ENCODE measurements at places on chromosomes 6 and 20. TPM values are rescaled to one million over a fixed set of nuclear protein-coding genes. Genes with fewer than 3 reads are reported as not detected.

- no peak for DNase-seq
These were observed 237.4 kb downstream of the PTPRK start for GRCh38 chr6:128282961-128283360.

The MDFI gene
- 32.6 TPM for total RNA-seq

DNA sequence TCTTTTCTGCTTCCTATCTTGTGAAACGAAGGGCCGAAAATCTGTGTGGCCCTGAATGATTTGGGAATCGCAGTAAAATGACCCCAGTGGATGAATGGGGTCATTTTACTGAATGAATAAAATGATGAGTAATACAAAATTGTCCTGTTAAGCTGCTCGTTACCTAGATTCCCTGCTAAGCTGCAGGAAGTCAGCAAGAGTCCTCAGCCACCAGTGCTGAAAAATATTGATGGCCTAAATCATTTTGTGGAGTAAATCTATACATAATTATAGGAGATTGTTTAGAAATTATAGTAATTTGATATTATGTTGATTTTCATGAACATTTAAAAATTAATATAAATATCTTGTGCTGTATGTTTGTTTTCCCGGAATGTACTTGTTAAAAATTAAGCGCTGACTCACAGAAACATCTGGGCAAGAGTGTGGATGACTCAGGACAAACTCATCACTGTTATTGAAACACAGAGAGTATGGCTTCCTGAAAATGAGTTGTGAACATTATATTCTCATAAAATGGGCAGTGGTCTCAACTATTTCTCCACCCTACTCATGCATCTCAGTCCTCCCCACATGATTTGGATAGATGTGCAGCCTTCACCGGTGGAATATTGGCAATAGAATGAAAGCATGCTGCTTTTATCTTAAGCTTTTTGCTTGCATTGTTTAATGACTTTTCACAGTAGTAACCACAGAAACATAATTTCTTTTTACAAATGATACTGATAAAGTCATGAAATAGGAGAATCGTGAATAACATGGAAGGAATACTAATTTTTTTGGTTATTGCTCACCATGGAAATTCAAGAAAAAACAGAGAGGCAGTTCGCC, 36.2 kb upstream of the RGS17 start:
- no peak for DNase-seq

DNA sequence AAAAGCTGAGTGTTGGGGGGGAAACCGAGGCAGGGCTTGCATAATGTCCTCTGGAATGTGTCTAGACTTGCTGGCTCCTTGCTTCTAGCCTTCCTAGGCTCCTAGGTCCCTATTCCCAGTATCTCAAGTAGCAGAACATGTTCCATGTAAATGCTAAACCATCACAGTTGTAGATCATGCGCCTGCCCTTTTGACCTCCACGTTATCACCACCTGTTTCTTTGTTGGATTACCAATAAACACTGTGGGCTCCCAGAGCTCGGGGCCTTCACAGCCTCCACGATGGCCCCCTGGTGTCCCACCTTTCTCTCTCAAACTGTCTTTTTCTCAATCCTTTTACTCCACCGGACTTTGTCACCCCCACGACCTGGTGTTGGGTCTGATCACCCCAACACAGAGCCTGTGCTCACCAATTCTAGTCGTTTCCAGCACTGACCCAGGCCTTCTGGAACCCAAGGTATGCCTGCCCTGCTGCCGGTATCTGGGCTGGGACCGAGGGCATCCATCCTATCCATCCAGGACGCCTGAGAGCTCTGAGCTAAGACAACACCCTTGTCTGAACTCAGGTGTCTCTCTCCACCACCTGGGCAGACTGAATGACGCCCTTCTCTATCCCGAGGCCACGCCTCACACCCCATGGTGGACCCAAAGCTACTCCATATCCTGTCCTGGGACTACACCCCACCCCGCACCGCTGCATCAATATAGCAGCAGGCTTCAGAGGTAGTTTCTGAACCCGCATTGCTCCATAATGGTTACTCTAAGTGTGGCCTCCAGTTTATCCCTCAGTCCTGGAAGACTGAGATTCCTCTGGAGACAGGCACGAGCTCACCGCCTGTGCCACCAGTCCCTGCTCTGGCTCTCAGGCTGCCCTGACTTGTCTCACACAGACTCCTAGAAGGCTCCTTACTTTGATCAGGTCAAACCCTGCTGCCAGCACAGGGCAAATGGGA, 9.3 kb upstream of the PRR18 start:
- no peak for DNase-seq

The TTLL9 gene
- 0.26 TPM for total RNA-seq
